ENCODE measurements at places on chromosomes 11 and 22.

- DNase-seq: no peak
Measured at GRCh38 chr11:3835751-3836150, 5.0 kb downstream of the RHOG start.

- no peak for DNase-seq
Measured at GRCh38 chr11:62152245-62153086, 28.7 kb downstream of the INCENP start.

GRCh38 chr11:115819014-115819413 lies 314.8 kb upstream of the CADM1 start:
- DNase-seq: no peak

- no peak for DNase-seq
Measured at GRCh38 chr11:36425561-36426081, 84.5 kb downstream of the TRAF6 start.

- DNase-seq: no peak
Measured at GRCh38 chr11:7592711-7593110, 78.9 kb downstream of the PPFIBP2 start.

DNA sequence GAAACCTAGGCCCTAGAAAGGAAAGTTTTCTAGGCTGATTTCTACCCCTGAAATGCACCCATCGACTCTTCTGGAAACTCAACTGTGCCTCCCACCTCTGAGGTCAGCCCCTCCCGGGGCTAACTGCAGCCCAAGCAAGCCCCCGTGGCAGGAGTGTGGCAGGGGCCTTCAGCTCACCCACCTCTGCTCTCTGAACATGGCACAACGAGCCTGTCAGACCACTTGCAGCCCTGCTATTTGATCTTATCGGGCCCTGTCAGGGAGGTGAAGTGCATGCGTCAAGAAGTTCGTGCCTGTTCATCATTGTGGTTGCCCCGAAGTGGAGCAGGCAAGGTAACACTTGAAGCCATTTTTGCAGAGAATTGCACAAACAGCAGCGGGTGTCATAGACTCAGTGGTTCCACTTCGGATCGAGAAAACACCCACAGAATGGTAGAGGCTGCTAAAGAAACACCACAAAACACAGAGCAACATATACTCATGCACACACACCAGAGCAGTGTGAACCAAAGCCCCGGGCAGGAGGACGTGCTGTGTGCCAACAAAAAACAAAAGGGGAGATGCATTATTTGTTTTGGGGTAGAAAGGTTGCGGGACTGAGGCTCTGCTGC lies 262.7 kb downstream of the ETS1 start:
- DNase-seq: peak; percentile 76

DNA sequence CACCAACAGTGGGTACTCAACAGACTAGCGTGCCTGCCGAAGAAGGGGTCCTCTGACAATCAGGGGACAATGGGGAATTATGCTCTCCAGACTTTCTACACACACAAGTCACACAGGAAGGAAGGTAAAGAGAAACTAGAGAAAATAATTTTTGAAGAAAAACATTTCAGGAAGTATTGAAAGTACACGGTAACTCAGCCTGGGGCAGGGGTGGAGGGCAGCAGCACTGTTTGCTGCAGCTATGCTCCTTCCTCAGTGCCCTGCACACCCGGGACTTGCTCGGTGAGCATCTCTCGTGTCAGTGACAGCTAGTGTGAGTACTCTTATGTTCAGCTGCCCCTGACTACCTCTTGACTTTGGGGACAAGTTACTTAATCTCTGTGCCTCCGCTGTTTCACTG lies 18.0 kb upstream of the APOA1 start:
- no peak for DNase-seq

- DNase-seq: no peak
Measured at GRCh38 chr11:45155058-45155551, 8.7 kb downstream of the PRDM11 start.

DNA sequence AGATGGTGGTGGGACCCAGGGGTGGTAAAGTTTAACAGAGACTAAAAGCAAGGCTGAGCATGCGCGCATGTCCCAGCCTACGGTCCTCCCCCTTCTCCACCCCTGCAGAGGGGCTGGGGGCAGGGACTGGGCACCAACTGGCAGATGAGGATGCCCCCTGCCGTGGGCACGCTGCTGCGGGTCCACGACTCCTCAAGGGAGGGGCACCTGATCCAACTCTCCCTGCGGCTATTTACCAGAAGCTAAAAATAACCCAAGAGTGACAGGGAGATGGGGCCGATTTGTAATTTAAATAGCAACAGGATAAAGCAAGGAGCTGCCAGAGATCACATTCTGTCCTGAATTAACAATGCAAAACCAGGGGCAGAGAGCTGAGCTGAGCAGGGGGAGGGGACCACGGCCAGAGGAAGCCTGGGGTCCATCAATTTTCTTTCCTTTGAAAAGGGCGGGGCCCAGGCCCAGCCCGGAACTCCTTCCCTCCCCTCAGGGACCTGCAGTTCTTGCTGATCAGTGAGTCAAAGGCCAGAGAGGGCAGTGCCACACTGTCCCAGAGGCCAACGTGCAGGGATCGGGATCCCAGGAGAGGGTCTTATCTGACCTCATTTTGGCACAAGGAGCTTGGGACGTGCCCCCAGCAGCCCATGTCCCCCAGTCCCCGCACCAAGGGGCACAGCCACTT lies 8.1 kb upstream of the DGKZ start:
- DNase-seq: no peak

- DNase-seq: no peak
Measured at GRCh38 chr11:67998150-67999045, 5.5 kb downstream of the UNC93B1 start.

DNA sequence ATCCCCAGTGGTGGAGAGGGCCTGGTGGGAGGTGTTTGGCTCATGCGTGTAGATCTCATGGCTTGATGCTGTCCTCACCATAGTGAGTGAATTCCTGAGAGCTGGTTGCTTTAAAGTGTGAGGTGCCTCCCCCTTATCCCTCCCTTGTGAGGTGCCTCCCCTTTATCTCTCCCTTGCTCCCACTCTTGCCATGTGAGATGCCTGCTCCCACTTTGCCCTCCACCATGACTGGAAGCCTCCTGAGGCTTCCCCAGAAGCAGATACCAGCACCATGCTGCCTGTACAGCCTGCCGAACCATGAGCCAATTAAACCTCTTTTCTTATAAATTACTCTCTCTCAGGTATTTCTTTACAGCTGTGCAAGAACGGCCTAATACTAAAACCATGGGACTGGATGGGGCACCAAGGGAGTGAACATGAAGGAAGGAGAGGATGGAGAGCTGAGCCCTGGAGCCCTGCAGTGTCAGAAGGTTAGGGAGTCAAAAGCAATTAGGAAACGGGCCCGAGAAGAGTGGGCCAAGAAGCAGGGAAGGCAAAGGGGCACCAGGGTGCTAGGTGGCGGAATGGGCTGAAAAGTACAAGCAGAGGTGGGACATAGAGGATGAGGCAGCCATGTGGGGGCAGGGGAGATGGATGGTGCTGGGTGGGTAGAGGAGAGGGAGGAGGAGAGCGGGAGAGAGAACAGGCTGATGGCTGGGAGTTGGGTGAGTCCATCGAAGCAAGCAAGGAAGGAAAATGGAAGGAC lies 9.4 kb downstream of the IFITM10 start:
- no peak for DNase-seq

DNA sequence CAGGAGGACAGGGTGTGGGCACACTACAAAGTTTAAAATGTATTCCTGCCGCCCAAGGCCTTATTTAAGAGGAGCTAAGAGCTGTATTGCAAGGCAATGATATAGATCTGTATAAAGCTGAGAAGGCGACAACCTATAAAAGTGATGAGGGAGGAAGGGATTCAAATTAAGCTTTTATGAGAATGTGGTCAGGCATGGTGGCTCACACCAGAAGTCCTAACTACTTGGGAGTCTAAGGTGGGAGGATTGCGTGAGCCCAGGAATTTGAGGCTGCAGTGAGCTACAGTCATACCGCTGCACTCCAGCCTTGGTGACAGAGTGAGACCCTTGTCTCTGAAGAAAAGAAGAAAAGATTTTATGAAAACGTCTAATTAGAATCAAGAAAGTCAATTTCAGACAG lies 9.7 kb upstream of the GLB1L3 start:
- DNase-seq: no peak

DNA sequence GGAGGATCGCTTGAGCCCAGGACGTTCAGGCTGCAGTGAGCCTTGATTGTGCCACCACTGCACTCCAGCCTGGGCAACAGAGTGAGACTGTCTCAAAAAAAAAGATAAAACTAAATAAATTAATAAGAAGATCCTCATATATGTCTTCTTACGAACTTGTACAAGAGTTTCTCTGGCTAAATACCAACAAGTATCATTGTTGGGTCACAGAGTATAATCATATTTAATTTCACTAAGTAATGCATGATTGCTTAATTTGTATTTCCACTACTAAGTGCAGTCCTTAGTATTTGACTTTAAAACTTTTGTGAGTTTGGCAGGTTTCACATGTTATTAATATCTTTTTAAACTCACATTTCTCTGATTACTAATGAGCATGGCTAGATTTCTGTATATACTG lies 60.9 kb downstream of the PACS1 start:
- no peak for DNase-seq

DNA sequence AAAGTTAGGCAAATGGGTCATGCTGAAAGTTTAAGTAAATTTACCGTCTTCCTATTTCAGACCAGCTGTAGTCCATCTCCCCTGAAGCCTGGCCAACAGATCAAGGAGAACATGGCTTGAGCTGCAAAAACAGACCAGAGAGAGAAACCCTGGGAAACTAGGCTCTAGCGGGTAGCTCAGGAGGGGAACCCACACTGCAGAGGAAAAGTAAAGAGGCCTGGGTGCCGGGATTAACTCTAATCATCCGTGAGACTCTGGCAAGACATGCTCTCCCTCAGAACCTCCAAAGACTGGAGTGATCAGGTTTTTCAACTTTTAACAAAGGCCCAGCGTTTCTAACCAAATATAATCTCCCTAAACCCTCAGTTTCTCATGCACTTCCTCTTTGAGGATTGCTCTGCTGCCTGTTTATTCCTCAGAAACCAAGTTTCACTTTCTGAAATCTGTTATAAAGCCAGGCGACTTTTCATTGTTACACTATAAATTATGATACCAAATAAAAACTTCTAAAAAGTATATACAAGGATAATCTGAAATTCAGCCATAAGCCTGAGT lies 67.5 kb downstream of the GAB2 start:
- DNase-seq: no peak

- peak; percentile 47 for DNase-seq
Measured at GRCh38 chr11:11848891-11849746, 7.3 kb downstream of the USP47 start.

- DNase-seq: no peak
Measured at GRCh38 chr11:69268911-69269310, 25.0 kb upstream of the MYEOV start.

DNA sequence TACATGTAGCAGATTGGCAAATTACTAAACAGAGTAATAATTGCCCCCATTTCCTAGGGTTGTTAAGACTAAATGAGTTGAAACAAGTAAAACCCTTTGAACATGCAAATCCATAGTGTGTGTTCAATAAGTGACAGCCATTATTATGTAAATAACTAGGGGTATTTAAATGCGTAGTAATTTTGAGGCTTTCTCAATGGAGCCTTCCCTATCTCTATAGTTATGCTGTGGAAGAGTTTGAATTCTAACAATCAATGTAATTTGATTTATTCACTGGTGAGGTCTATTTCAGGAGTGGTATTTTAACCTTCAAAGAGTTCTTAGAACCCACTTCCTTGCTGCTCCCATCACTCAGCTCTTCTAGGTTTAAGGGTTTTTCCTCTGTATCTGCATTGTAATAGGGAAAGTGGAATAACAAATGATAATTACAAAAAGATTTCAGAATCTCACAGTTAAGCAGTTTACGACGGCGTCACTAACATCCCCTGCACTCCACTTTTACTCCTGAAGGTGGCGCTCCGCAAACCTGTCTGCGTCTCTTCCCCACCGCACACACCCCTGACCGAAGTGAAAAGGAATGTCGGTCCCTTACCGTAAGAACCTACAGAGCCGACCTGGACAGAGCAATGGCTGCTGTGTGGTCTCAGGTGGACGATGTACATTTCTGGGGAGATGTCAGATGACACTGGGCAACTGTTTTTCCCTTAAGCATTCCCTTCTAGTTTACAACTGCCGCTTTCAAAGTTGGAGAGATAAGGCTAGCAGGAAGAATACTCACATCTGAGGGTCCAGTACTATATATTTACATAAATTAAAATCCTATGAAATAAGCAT lies 80.8 kb downstream of the ZC3H12C start:
- peak; percentile 65 for DNase-seq

GRCh38 chr11:724049-724777 lies 18.2 kb downstream of the EPS8L2 start:
- no peak for DNase-seq

- no peak for DNase-seq
Measured at GRCh38 chr11:74932169-74932568, 16.7 kb downstream of the XRRA1 start.

DNA sequence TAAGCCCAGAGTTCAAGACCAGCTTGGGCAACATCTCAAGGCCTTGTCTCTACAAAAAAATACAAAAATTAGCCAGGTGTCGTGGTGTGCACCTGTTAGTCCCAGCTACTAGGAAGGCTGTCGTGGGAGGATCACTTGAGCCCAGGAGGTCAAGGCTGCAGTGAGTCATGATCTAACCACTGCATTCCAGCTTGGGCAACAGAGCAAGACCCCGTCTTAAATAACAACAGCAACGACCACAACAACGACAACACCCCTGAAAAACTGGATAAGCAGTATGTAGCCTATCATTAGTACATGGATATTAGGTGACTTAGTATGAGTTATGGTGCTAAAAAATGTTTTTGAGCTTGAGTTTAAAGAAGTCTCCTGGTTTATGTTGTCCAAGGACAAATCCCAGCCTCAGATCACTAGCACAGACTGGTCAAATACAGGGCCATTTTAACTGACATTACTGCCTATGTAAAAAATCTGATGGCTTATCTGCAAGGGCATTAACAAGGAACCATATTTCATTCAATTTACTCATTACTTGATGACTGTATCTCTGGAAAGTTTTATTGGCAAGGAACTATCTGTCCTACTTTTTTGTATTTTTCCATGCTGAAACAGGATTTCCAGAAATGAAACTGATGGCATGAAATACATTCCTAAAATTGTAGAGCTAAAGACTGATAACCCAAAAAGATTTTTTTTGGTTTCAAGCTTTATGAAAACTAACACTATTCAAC lies 23.4 kb downstream of the C2CD3 start:
- no peak for DNase-seq

DNA sequence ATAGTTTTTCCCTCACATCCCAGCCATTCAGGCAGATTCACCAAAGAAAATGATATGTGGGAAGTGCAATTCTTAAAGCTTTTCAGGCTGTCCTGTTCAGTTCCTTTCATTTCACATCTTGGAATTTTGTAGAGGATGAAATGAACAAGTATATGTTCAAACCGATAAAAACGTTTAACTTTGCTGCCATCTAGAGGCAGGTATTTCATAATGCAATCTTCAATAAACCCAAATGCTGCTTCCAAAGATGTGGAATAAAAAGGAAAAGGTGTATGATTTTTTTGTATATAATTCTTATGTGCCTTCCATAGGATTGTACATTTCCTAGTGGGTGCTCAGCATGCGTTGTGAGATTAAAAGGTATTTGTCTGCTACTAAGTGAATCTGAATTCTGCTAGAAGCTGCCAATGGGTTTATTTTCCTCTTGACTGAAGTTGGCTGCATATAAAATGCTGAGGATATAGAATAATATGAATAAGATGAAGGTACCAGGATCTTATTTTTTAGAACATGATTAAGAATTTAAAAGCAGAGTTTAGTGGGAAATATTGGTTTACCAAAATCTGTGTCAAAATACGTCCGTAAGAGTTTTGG lies 199.3 kb downstream of the PGR start:
- DNase-seq: no peak
